ENCODE measurements at places on chromosomes 1 and 21.

GRCh38 chr1:223609977-223610376 lies 55.5 kb downstream of the CAPN8 start:
- no peak for DNase-seq

DNA sequence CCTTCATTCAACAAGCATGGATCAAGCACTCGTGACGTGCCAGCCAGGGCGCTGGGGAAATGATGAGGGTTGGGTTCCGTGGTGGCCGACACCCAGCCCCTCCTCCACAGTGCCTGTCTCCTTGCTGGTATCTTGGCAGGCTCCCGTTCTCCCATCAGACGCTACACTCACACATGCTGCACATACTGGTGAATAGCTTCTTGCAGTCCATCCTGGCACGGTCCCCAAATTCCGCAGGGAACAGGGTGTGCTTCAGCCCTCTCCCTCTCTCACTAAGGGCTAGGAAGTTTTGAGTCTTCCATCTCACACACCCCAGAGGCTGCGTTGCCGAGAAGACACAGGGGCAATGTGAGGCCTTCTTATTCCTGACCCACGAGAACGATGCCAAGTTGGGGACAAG lies 10.1 kb upstream of the MEF2D start:
- DNase-seq = no peak

GRCh38 chr1:201053155-201053860 lies 29.8 kb upstream of the KIF21B start:
- no peak for DNase-seq

- DNase-seq = no peak
These were observed 9.1 kb downstream of the ITGB2 start for GRCh38 chr21:44911384-44912157.

- no peak for DNase-seq
These were observed 3.9 kb downstream of the DMRTA2 start for GRCh38 chr1:50419192-50419906.
